ENCODE measurements at places on chromosomes 16 and 17.

GRCh38 chr17:79400989-79401703 lies 209.7 kb downstream of the RBFOX3 start:
- peak; percentile 74 for DNase-seq

GRCh38 chr16:17917316-17918019 lies 419.1 kb downstream of the NPIPA8 start:
- no peak for DNase-seq

DNA sequence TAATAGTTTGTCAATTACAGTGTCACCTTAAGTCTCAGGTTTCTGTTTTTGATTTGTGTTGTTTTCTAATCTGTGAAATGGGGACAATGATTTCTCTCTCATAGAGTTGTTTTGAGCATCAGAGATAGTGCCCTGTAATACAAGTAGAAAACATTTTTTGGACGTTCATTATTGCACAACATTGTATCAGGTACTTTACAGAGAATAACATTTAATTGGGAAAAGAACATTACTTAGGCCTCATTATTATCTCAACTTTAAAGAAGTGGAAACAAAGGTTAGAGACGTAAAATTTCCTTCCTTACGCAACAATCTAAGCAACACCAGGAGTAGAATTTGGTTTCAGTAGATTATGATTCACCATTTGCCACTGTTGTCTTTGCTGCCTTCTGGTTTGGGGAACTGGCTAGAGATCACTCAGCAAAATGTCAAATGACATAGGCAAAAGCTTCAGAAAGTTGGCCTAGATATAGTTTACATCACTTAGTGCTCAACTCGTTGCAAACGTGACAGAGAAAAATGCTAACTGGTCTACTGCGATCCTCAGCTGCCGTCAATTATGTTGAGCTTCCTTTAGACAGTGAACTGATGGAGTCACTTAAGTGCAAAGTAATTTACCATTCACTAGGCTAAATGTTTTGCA lies 1026.8 kb downstream of the CDH11 start:
- no peak for DNase-seq

DNA sequence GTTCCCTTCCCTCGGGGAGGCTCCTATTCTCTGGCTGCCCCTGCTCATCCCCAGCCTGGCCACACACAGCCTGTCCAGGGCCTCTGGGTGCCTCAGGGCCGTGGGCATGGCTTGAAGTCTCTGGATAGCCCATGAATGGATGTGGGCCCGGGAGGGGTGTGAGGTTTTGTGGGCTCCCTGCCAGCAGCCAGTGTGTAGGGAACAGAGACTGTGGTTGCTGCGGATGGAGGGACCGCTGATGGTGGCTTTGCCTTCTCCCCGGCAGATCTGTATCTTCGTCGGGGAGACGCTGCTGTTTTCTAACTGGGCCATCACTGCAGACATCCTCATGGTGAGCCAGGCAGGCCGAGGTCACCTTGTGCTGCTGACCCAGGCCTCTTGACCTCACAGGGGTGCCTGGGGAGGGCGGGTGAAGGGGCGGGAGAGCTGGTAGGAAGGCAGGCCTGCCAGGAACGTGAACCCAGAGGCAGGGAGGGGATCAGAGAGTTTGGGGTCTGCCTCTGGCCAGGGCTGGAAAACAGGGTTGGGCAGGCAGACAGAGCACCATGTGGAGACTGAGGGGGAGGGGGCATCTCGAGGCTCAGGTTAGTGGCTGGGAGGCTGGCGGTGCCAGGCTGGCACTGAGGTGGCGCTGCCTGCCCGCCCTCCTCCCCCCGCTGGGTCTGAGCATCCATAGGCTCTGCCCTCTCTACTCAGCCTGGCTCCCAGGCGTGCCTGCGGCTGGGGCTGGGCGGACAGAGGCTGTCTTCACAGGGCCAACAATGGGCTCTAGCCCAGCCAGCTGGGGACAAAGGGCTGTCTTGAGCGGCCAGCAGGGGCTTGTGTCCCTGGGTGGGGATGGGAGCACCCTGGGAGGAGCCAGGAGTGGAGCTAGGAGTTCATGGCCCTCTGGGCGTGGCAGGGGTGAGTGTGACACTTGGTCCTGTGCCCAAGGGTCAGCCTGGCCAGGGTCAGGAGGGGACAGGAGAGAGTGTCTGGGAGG lies 21.4 kb downstream of the MYBBP1A start:
- no peak for DNase-seq

GRCh38 chr16:11254913-11255736 lies 879 bp downstream of the SOCS1 start:
- peak; percentile 62 for DNase-seq

- no peak for DNase-seq
These were observed 10.0 kb downstream of the PRKAR1A start for GRCh38 chr17:68522266-68522665.

- DNase-seq = peak; percentile 21
These were observed 196.1 kb downstream of the GSG1L start for GRCh38 chr16:27867122-27868110.

GRCh38 chr17:19010729-19011505 lies 6.4 kb upstream of the FAM83G start:
- no peak for DNase-seq

- DNase-seq = no peak
These were observed 599.2 kb downstream of the MAF start for GRCh38 chr16:79001156-79001967.

- DNase-seq = no peak
These were observed 6.2 kb downstream of the HOXB4 start for GRCh38 chr17:48571826-48572417.

DNA sequence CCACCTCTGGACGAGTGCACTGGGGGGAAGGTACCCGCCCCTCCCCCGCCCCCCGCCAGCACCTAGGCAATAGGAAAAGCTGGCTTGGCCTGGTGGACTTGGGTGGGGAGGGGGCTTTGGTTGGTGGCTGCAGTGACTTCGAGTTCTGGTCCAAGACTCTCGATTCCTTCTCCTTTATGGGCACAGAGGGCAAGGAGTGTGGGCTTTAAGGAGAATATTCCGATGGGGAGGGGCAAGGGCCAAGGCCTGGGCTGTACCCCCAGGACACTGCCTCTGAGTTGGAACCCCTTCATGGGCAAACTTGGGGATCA lies 409 bp downstream of the ACSF2 start:
- no peak for DNase-seq

DNA sequence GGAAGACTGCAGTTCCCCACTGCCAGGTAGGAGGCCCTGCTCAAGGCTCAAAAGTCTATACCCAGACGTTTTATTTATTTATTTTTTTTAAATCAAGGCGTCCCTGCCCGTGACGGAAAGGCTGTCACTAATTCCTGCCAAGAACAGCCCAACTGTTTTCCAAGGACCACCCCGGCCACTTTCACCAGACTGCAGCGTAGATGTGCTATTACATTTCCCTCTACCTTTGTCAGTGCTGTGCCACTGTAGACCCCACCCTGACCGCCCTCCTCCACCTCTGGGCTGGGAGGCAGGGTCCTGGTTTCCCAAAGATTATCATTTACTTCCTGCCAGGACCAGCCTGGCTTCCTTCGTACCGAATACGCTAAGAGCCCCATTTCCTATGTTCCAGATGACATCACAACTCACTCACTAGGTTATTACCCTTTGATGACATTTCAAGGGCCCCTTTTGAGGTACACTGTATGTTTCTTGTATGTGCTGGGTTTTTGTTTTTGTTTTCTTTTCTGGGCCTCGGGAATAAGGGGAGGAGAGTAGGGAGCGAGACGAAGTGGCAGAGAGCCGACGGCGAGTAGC lies 6.3 kb upstream of the RNF227 start:
- DNase-seq = no peak

GRCh38 chr16:88069397-88070168 lies 118.3 kb downstream of the BANP start:
- DNase-seq = no peak

DNA sequence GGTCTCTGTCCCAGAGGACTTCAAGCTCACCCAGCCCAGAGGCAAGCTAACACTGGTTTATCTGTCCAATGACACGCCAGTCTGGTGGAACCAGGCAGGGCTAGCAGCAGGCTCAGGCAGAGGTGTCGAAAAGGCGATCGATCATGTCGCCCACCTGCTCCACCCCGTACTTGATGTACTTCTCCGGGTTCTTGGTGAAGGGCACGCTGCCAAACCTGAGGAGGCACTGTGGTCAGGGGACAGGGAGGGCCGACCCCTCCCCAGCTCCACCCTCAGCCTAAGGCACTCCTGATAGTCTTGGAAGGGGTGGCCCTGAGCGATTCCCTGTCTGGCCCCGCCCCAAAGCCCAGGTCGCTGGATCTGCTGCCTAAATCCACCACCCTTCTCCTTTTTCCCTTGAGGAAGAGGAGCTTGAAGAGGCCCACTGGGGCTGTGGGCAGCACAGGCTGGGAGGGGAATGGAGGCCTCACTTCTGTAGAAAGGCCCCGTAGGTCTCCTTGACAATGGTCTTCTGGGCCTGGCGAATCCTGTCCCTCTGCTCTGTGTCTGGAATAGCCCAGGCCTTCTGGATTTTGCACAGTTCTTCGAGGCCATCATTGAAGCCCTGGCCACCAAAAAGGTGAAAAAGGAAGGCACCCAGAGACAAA lies 4.7 kb downstream of the ZACN start:
- DNase-seq = no peak

DNA sequence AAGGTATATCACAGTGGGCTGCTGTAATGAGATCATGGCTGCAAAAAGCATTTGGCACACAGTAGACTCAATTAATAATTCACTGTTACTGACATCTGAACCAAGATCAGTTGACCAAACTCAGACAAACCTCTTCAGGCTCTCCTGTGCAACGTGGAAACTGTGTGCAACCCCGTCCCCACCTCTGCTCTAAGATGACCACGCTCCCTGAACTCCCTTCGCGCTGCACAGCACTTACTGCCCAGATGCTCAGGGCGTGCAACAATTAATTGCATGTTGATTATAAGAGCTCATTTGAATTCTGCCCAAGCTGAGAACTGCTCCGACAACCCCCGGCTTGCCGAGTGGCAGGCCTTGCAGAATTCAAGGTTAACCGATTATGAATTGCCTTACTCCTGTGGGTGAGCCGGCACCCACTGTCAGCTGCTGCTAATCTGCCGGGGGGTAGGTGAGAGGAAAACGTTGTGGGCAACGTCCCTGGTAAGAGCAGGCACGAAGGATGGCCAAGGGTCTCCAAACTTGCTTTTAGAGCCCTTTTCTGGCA lies 1.3 kb upstream of the GSG1L start:
- no peak for DNase-seq

- DNase-seq = no peak
These were observed 10.3 kb upstream of the NFAT5 start for GRCh38 chr16:69555437-69555836.

- DNase-seq = no peak
These were observed at the start of gene ALOXE3 for GRCh38 chr17:8117980-8118768. Gene ALOXE3, minus strand, starts transcription at chr17:8118514. Its CDS starts 524 bp downstream, at chr17:8117990.

GRCh38 chr16:68155425-68155824 lies 70.3 kb downstream of the NFATC3 start:
- no peak for DNase-seq

DNA sequence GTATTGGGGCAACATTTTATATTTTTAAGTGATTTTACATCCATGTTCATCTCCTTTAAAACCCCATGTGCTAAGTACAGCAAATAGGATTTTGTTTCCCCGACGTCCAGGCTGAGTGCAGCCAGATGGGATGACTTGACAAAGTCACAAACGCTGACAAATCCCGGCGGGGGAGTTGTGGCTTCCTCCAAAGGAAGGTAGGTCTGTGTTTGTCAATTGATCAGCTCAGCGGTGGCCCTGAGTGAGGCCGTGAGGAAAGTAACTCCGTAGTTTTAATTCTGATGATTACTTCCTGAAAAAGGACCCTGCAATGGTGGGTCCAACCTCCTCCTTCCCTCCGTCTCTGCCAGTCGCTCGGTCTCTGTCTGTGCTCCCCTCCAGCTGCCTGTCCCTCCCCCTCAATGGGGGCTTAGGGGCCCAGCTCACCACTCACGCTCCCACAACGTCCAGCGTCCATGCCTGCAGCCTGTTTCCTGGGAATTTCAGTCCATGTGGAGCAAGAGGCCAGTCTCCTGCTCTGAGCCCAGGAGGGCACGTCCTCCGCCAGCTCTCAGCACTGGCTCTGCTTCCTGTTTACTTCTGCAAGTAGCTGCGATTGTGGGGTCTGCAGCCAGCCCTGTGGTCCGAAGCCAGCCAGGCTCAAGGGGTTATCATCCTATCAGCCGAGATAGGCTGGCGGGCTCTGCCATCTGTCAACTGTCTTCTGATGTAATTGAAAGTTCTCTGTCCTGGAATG lies 209.4 kb upstream of the FOXF1 start:
- no peak for DNase-seq

- DNase-seq = peak; percentile 6
These were observed 146.6 kb downstream of the USP22 start for GRCh38 chr17:20896153-20896649.

- DNase-seq = no peak
These were observed 308.4 kb upstream of the ERCC4 start for GRCh38 chr16:13611596-13611995.

- no peak for DNase-seq
These were observed 46.2 kb downstream of the HSD17B2 start for GRCh38 chr16:82081264-82081663.

GRCh38 chr16:62967611-62968010 lies 931.4 kb upstream of the CDH8 start:
- DNase-seq = no peak

- no peak for DNase-seq
These were observed 588 bp downstream of the METTL16 start for GRCh38 chr17:2511138-2511461.

DNA sequence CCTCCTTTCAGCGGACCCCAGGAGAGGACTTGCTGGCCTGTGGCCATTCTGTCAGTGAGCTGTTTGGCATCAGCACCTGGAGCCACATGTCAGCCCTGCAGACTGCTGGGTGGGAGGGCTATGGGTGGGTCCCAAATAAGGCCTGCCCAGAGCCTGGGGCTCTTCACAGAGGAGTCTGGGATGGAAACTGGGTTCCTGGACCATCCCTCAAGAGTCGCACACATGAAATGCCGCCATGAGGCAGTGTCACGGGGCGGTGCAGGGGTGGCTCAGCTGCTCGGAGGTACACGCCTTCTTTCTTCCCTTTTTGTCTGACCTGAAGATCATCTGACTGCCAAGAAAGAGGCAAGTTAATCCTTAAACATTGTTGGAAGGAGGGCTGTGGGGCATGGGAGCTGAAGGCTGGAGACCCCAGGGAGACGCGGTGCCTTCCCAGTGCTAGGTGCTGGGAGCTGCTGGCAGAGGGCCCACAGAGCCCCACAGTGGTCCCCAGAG lies 14.8 kb downstream of the MPRIP start:
- no peak for DNase-seq

DNA sequence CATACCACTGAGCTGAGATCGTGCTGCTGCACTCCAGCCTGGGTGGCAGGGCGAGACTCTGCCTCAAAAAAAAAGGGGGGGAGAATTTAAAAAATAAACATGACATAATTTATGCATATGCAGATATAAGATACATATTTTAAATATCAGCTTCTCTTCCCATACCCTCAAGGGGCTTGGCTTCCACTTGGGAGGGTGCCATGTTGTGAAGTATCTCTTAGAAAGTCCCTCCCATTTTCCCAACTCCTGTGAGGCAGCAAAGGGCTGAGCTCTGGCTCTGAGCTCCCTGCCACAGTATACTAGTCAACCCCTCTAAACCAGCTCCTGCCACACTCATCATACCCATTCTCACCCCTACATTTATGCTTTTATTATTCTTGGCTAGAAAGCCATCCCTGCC lies 39.4 kb downstream of the MYH11 start:
- DNase-seq = no peak

- no peak for DNase-seq
These were observed 209.4 kb upstream of the C16orf82 start for GRCh38 chr16:26857371-26857770.
